ENCODE measurements at places on chromosomes 11 and 22.

DNA sequence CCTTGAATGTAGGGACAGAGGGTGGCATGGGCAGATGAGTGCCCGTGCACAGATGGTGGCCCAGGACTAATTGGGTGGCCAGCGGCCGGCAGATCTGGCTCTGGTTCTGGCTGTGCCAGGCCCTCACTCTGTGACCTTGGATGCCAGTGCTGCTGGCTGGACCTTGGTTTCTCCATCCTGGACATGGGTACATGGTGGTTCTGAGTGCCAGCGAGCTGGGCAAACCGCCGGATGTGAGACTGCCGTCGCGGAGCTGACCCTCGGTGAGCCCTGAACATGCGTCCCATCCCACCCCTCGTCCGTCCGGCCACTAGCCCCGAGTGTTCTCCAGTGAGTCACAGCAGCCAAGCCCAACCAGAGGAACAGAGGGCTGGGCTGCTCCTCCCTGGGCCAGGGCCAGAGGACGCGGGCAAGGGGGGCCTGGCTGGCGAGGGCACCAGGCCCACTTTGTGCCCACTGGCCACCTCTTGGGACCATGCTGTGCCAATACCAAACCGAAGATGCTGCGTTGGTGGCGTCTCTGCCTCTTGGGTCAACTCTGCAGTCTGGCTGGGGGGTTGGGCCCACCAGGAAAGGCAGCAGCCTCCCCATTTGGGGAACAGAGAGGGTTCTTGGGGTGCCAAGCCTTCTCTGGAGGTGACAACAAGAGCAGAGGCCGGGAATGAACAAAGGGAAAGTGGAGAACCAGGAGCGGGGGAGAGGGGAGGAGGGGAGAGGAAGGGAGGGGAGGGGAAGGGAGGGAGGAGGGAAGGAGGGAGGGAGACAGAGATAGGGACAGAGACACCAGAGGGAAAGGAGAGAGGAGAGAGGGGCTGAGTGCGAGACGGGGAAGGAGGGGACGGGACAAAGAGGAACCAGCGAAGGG, 10.7 kb downstream of the LSP1 start:
- no peak for DNase-seq

DNA sequence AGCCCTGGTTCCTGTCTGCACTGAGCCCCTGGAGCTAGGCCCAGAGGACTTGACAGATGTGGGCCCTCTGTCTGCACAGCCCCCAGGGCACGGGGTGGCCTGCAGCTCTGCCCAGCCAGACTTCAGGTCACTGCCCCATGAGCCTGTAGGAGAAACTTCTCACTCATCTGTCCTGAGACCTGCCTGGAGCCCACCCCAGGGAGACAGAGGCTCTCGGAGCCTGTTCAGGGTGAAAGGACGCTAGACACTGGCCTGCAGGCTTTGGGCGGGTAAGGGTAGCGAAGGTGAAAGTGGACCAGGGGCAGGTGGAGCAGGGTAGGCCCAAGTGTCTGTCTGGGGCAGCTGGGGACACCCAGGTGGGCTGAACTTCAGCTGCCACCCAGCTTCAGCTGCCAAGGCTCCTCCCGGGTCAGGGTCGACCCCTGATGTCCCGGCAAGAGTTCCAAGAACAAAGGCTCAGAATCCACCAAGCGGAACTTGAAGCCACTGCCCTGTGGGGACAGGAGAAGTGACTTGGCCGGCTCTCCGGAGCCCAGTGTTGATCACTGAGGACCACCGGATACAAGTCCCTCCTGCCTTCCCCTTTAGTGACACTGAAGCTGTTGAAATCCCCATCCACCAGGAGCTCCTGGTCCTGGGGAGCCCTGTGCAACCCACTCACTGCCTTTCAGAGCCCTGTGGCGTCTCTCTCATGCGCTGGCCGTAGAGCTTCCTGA, 90.3 kb downstream of the KCNQ1 start:
- no peak for DNase-seq

DNA sequence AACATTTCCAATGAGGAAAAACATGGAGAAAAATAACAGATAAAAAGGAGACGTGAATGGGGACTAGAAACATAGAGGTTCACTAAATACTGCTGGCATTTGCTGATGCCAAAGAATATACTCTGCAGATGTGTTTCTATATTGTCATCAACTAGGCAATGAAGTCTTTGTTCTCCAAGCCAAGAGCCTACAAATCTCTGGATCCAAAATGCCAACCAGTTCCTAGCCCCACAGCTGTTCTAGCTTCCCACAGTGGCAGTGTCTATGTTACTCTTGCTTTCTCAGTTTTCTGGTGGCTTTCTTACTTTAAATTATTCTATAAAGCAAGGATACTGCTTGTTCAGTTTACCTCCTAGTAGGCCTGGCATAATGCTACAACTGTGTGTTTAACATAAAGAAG, 977.9 kb upstream of the CCDC90B start:
- no peak for DNase-seq

GRCh38 chr11:30495437-30495836, 90.7 kb downstream of the MPPED2 start:
- no peak for DNase-seq

- DNase-seq, result no peak
Measured at GRCh38 chr22:37215890-37216289, 3.6 kb upstream of the SSTR3 start.

GRCh38 chr22:43078522-43078921, 10.7 kb downstream of the TTLL1 start:
- DNase-seq, result no peak

DNA sequence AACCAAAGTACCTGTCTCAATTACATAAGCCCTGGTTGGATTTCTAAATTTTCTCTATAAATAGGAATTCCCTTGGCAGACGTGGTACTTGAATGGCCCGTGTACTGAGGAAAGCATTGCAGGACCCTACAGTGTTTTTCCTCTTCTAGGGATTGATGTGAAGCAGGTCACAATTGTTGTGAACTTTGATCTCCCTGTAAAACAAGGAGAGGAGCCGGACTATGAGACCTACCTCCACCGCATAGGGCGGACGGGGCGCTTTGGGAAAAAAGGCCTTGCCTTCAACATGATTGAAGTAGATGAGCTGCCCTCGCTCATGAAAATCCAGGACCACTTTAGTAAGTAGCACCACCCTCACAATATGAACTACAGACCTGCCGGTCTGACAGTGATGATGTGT, 16.7 kb downstream of the DDX25 start:
- DNase-seq, result no peak

DNA sequence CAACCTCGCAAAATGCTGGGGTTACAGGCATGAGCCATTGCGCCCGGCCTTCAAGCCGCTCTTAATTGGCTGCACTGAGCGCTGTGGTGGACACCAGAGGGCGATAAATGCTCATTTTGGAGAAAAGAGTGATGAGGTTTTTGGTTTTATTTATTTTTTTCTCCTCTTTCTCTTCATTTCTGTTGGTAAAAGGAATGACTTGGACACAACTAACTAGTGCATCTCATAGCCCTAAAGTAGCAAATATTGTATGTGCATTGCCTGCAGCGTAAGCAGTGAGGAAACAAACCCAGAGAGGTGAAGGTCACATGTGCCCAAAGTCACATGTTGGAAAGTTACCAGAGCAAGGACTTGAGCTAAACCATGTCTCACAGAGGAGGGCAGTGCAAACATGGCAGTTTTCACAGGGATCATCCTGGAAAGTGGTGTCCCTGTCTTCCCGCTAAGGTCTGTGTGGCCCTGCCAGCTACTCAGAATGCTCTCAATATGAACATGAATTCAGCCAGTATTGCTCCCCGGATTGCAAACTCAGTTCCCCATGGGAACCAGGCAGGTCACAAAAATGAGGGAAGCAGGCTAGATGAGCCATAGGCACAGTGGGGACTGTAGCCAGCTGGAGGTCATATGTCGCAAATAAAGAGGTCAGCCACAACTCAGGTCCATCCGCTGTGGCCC, 8.6 kb upstream of the CD82 start:
- DNase-seq, result peak; percentile 34

- DNase-seq, result no peak
Measured at GRCh38 chr22:41876675-41877074, 38.2 kb downstream of the SHISA8 start.

DNA sequence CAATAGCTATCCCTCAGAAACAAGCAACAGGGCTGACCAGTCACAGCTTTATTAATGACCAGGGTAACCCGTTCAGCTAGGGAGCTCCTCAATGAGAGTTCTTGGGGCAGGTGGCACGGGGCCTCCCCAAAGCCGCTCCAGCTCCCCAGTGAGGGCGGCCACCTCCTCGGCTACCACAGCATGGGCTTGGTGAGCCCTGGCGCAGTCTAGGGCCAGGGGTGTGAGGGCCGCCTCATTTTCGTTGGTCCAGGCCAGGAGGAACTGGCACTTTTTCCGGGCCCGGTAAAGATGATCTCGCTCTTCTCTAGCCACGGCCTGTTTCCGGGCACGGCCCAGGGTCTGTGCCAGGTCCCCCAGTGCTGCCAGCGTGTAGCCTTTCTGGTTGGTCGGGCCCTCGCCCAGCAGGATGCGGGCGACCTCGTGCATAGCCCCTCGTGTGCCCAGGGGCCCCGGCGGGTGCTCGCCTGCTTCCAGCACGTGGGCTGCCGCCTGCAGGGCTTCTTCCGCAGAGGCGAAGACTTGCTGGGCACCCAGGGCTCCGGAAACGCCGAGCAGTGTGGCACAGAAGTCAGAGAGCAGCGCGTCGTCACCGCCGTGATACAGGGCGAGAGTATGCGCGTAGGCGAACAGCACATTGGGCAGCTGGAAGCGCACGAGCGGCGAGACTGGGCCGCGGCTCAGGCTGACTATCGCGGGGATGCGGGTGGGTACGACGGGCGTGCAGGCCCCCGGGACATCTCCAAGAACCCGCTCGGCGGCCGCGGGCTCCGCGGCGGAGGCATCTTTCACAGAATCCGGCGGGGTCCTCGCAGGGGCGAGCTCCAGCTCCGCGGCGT, 913 bp downstream of the ZNHIT2 start:
- no peak for DNase-seq

DNA sequence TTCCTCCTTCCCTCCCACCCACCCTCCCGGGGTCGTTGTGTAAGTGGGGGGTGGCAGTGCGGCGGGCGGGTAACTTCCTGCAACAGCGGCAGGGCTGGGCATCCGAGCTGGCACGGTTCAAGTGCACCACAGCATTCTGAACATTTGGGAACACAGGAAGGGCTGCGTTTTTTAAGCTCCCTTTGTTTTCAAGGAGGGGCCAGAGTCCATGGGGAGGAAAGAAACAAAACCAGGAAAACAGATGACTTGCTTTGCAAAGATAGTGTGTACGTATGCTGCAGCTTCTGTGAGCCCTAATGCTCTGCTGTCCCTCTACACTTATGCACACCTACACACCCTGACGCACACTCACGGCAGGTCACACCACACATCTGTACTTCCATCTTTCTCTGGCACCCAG, 152.5 kb downstream of the FBXO7 start:
- DNase-seq, result no peak
